ENCODE measurements at places on chromosomes 11 and 22.

DNA sequence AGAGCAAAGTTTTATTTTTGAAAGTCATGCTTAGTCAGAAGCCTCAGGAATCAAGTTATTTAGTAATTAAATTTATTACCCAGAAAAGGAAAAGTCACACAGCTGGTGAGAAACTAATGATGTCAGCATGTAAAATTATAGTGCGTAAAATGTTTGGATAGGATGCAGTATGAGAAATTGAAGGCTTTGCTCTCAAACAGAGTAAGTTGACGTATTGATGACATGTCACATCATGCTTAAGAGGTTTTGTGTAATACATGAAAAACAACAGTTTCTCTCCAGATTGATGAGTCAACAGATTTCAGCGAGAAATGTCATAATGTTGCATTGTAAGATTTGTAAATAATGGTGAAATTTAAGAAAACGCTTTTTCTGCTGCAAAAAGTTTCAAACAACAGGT is 769.8 kb downstream of the METTL15 start:
- no peaks in the 10 kb centered on the region for H3K4me1 ChIP-seq
- no peak overlapping the region for H3K4me3 ChIP-seq
- H3K36me3 ChIP-seq = no peaks in the 10 kb centered on the region
- no peaks in the 10 kb centered on the region for H3K27me3 ChIP-seq

- H3K36me3 ChIP-seq = no peaks in the 10 kb centered on the region
- no peak for DNase-seq
- no peak overlapping the region for H3K4me3 ChIP-seq
- no peak overlapping the region for H3K27ac ChIP-seq
- no peaks in the 10 kb centered on the region for H3K4me1 ChIP-seq
These were observed 39.8 kb upstream of the HMGXB4 start for GRCh38 chr22:35217527-35217926.

- no peaks in the 10 kb centered on the region for H3K27me3 ChIP-seq
- no peak overlapping the region for H3K27ac ChIP-seq
- no peak overlapping the region for H3K4me3 ChIP-seq
- no peak for DNase-seq
- peaks cover 22% of the 10 kb centered on the region for H3K36me3 ChIP-seq
These were observed 68.1 kb upstream of the BID start for GRCh38 chr22:17842386-17842785.

GRCh38 chr22:43990044-43990443 is 34.1 kb upstream of the PARVB start:
- H3K4me3 ChIP-seq = no peak overlapping the region
- peaks cover 87% of the 10 kb centered on the region for H3K36me3 ChIP-seq
- DNase-seq = no peak
- H3K27me3 ChIP-seq = no peaks in the 10 kb centered on the region
- no peak overlapping the region for H3K27ac ChIP-seq

DNA sequence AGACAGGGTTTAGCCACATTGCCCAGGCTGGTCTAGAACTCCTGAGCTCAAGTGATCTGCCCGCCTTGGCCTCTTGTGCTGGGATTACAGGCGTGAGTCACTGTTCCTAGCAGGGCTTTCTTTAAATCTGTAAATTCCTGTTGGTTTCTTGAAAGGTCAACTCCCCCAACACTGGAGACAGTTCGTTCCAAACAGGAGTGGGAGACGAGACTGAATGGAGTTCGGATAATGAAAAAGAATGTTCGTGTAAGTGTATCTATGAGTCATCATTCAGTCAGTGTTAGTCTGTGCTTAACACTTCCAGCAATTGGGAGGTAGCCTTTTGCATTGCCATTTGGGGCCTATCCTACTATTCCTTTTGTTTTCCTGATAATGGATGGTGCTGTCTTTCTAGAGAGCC is 10.0 kb upstream of the BACE1-AS start:
- no peaks in the 10 kb centered on the region for H3K4me1 ChIP-seq
- no peaks in the 10 kb centered on the region for H3K27me3 ChIP-seq

- H3K36me3 ChIP-seq = no peaks in the 10 kb centered on the region
- H3K4me3 ChIP-seq = no peak overlapping the region
- no peaks in the 10 kb centered on the region for H3K27me3 ChIP-seq
- H3K27ac ChIP-seq = no peak overlapping the region
- DNase-seq = no peak
These were observed 19.7 kb upstream of the OSBPL5 start for GRCh38 chr11:3184732-3185347.

DNA sequence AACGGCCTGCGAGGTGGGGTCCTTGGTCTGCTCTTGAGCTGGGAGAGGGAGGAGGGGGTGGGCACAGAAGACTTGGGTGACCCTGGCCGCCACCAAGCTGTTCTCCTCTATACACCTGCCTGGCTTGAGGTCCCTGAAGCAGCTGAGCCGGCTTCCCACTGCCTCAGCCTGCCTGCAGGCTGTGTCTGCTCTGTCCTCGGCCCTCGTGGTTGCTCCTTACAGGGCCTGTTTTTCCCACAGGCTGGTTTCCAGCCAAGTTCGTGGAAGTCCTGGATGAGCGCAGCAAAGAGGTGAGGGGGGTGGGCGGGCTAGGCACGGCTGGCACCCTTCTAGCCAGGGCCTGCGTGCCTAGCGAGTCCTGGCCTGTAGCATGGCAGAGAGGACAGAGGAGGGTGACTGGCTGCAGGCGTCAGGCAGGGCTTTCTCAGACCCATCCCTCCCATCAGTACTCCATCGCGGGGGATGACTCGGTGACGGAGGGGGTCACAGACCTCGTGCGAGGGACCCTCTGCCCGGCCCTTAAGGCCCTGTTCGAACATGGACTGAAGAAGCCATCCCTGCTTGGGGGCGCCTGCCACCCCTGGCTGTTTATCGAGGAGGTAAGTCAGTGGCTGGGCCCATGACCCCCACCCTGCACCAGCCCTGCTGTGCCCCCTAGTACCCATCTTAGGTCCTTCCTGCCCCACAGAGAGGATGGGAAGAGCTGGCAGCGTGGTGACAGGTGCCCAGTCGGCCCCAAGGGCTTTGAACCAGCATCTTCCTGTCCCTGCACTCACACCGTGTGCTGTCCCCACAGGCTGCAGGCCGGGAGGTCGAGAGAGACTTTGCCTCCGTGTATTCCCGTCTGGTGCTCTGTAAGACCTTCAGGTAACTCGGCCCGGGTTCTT is 37.7 kb downstream of the SGSM3 start:
- no peaks in the 10 kb centered on the region for H3K27me3 ChIP-seq
- H3K27ac ChIP-seq = no peak overlapping the region
- peaks cover 66% of the 10 kb centered on the region for H3K36me3 ChIP-seq
- no peaks in the 10 kb centered on the region for H3K4me1 ChIP-seq
- H3K4me3 ChIP-seq = no peak overlapping the region
- no peak for DNase-seq

- no peaks in the 10 kb centered on the region for H3K4me1 ChIP-seq
- H3K27ac ChIP-seq = no peak overlapping the region
- H3K36me3 ChIP-seq = peaks cover 2% of the 10 kb centered on the region
- DNase-seq = no peak
- H3K4me3 ChIP-seq = no peak overlapping the region
These were observed 1.1 kb downstream of the LRRC55 start for GRCh38 chr11:57182896-57183295.

Data from H9 (cell line).